Activated naive CD4-positive, alpha-beta T cell (primary cell): ENCODE measurements at places on chromosomes 3 and 15.
A peak's percentile ranks its signal among the peaks of the same experiment; 100 is the strongest.

GRCh38 chr15:67850994-67851571 lies 11.2 kb upstream of the RNU6-1 start:
- DNase-seq = no peak

DNA sequence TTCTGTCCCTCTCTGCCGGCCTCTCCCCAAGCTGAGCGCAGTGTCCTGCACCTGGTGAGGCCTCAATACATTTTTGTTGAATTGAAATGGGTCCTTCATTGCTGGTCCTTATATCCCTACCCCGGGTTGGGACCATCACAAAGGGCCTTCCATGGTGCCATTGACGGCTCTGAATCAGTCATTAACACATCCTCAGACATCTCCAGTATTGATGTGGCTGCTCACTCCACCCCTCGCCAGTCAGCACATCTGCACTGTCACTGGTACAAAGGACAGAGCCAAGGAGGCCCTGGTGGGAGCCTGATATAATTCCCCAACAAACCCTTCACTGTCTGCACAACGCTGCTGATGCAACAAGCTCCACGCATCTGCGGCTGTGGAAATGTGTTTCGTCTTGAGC lies 191.6 kb upstream of the TOPAZ1 start:
- no peak for DNase-seq

DNA sequence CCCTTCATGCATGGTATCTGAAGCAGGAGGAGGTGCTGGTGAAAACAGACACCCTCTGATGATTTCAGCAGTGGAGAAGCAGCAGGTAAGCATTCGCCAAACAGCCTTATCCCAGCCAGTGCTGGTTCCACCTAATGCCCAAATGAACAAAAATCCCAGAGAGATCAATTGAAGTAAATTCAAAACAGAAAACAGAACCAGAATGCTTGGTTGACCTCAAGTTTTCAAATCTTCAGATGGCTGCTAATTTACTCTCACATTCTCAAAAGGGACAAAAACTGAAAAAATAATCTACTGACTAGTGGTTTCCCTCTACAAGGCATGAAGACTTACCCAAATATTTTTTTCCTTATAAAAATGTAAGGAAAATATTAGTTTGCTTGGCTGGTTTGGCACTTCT lies 87.0 kb upstream of the MYO5C start:
- DNase-seq = no peak

DNA sequence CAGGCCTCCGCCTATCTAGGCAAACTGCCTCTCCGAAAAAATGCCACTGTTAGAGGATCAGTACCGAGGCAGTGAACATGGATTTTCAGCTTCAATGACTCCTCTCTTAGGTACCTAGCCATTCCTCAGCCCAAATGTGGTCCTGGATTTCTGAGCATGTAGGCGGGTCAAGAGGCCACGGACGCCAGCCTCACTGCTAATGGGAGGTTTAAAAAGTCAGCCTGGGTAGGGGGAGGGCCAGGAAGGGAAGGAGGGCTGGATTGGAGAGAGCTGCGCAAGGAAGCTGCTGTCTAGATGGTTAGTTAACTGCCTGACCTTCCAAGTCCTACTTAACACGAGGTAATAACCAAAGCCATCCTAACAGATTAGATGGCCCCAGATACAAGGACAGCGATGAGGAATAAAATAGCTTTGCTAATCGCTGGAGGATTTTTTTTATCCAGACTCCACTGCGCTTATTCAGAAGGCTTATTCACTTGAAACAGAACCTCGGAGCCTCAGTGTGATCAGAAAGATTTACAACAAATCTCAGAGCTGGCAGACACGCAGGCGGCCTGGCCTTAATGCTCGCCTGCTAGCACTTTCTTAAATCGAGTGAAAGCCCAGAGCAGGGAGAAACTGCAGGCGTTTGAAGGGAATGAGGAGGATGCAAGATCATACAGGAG lies 34.3 kb downstream of the TLE3 start:
- DNase-seq = no peak

DNA sequence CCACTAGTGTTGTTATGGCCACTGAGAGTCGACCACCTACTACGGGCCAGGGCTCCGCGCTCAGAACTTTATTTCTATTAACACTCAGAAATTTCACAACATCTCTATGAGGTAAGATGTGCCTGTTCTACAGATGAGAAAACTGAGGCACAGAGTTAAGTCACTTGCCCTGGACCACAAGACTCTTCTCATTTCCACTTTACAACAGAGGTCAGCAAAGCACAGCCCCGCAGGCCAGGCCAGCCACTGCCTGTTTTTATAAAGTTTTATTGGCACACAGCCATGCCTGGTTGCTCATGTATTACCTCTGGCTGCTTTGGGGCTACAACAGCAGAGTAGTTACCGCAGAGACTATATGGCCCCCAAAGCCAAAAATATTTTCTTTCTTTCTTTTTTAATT lies 503.6 kb downstream of the SHQ1 start:
- no peak for DNase-seq

DNA sequence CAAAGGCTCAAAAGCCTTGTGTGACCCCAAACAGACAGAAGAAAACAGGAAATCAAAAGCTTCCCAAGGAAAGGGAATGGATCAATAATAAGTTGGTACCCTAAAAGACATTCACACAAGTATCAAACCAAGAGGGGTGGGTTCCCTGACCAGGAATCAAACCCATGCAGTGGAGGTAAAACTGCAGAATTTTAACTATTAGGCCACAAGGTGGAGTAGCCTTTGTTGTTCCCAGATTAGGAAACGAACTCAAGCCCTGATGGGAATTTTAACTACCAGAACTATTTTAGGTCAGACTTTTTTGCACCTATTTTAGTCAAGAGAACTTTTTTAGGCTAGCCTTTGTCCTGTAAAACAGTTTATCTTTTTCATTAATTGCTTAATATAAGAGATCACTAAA lies 31.4 kb downstream of the SETMAR start:
- no peak for DNase-seq

DNA sequence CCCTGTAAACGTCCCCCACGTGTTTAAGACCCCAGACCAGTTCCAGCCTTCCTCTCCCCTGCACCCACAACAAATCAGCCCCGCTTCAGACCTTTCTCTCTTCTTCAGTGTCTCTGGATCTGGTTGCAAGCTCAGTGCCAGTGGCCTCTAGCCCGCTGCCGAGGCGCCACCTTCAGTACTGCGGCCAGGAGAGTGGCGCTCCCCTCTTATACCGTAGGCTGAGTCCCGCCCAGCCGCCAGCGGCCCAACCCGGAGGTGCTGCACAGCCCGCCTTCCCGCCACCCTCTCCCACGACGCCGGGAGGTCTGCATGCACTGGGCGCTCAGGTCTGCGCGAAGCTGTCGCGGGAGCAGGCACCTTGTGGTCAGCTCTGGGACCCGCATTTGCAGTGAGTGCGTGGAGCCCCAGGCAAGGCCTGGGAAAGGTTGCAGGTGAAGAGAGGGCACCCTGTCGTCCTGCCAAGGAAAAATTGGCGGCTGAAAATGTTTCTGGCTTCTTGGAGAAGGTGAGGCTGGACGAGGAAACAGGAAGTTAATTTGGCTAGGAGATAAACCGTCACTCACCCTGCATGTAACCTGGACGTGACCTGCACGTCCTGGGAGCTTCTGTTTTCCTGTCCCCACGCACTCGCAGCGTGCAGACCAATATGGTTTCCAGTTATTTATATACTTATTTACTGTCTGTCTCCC lies at the start of gene C2CD4B:
Gene C2CD4B (minus strand): TSS at position 182 of the 689 bp plus-strand sequence. CDS start 301 bp downstream, outside the sequence.
- no peak for DNase-seq

GRCh38 chr15:73437543-73438109 lies 5.3 kb upstream of the REC114 start:
- no peak for DNase-seq

DNA sequence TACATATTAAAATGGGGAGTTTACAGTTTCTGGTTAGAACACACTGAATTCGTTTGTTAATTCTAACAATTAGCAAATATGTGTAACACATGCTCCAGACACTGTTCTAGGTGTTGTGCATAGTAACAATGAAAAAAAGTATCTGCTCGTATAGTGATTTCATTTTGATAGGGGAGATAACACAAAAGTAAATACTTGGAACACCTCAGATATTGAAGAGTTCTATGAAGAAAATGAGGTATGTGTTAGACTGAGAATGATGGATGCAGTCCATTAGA lies 6.8 kb upstream of the TMF1 start:
- DNase-seq = no peak

- DNase-seq = peak; percentile 84
Measured at GRCh38 chr15:90594301-90594738, 64.6 kb downstream of the CRTC3 start.

GRCh38 chr15:92822216-92823144 lies 77.6 kb upstream of the CHD2 start:
- DNase-seq = no peak

GRCh38 chr15:66369773-66370651 lies 13.5 kb upstream of the TIPIN start:
- no peak for DNase-seq

- DNase-seq = no peak
Measured at GRCh38 chr15:58492661-58493397, 61.0 kb downstream of the LIPC start.

DNA sequence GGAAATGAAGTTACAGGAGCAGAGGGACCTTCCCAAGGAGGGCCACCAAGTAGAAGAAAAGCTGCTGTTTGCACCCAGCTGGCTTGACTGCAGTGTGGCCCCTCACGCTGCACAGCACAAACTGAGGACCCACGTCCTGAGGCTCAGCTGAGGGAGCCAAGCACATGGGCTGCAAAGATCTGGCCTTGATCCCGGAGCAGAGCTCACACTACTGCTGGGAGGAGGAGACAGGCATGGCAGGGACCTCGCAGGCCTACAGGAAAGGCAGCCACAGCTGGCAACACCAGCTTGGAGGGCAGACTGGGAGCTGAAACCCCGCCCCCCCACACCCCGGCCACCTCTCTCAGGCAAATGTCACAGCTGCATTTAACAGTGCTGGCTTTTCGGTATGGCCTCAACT lies 39.7 kb downstream of the KLHL25 start:
- DNase-seq = no peak

- no peak for DNase-seq
Measured at GRCh38 chr15:78182336-78182700, 33.2 kb downstream of the IDH3A start.
